CD4-positive, alpha-beta T cell treated with Interleukin-10 for 1 hour (primary cell): ENCODE measurements at places on chromosomes 4 and X.

- no peak for DNase-seq
Measured at GRCh38 chrX:72394518-72395170, 88.9 kb upstream of the CITED1 start.

DNA sequence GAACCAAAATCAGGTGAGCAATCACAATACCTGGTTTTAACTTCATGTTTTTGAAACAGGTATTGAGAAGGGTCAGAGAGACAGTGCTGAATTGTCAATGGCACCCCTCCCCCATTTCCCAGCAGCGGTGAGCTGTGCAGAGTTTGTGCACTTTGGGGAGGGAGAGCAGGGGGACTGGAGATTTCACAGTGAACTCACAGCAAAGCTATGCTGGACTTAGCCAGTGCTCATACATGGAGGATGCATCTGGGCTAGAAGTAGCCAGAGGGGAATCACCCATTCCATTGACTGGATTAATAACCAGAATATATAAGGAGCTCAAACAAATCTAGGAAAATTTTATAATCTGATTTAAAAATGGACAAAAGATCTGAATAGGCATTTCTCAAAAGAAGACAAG is 612.6 kb downstream of the STPG2 start:
- no peak for DNase-seq

DNA sequence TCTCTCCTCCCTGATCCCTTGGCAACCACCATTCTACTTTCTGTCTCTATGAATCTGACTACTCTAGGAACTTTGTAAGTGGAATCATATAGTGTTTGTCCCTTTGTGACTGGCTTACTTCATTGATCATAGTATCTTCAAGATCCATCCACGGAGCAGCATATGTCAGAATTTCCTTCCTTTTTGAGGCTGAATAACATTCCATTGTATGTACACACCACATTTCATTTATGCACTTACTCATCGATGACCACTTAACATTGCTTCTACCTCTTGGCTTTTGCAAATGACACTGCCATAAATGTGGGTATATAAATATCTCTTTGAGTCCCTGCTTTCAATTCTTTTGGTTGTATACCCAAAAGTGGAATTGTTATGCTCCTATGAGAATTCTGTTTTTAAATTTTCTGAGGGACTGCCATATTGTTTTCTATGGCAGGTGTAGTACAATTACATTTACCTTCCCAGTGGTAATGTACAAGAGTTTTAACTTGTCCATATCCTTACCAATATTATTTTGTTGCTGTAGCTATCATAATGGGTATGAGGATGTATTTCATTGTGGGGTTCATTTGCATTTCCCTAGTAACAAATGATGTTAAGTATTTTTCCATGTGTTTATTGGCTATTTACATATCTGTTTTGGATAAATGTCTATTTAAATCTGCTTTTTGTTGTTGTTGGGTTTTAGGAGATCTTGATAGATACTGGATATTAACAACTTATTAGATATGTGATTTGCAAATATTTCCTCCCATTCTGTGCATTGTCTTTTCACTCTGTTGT is 466.1 kb downstream of the C4orf33 start:
- DNase-seq, result no peak

GRCh38 chrX:154458116-154458953 is at the start of gene PLXNA3:
TSS of gene PLXNA3 (plus strand) at chrX:154458281. CDS start at chrX:154460184, 1,903 bp downstream.
- DNase-seq, result peak; percentile 78

- no peak for DNase-seq
Measured at GRCh38 chr4:148211533-148211932, 230.7 kb downstream of the NR3C2 start.

DNA sequence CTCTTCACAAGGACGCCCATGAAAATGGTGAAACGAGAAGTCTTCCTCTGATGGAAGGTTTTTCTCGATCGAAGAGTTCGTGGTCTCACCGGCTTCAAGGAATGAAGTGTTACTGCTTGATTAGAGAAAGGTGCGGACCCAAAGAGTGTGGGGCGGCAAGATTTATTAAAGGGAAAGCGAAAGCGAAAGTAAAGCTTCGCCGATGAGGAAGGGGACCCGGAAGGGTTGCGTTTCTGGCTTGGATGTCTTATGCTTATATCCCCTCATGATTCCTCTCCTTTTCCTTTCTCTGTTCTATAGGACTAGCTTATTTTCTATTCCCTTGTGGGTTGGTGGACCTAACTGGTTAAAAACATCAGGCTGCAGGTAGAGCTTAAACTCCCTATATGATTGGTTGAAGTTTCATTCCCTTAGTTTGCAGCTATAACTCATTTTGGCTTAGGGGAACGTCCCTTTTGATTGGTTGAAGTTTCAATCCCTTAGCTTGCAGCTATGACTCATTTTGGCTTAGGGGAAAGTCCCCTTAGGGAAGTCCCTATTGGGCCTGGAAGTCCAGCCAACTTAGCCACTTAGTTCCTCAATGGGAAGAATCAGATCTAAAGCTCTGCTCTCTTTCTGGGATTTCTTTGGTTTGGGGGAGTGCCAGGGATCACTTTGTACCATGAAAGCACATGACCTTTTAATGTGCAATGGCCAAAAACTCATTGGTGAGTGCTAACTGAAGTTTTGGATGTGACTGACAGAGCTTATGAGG is 1025.0 kb upstream of the PCDH10 start:
- DNase-seq, result peak; percentile 15

GRCh38 chr4:101230801-101231426 is 116.4 kb downstream of the PPP3CA start:
- no peak for DNase-seq

- DNase-seq, result no peak
Measured at GRCh38 chrX:34146906-34147305, 14.8 kb upstream of the FAM47A start.

DNA sequence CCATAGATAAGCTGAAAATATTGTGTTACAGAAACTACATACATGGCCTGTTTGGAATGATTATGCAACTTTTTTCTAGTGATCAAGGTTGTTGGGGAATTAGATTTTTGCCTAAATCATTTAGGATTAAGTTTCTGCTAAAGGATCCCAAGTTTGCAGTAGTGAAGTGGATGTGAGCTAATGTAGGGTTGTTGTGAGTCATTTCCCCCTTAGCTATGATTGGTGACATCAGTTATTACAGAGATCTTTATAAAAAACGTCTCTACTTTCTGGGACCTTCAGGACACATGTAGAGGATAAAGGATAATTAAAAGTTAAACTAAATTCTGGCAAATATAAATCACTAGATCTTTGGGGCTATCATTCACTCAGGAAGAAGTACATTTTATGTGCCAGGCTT is 133.3 kb downstream of the GATB start:
- no peak for DNase-seq

DNA sequence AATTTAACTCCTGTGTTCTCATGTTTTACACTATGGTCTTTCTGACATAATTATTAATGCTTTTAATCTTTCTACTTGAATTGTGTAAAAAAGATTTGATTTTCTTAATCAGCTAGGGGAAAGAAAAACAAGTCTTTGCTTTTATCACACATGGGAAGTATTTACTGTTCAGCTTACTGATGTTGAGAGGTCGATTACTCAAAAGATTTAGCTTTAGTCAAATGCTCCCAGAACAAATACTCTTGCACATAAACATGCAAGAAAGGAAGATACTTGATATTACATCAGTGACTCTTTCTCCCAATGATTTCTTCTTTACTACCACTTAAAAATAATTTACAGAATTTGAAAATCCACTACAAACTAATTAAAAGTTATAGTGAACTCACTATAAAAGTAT is 198.3 kb upstream of the FAT4 start:
- no peak for DNase-seq

GRCh38 chr4:87390551-87390890 is 467 bp downstream of the HSD17B11 start:
- DNase-seq, result no peak
